ENCODE measurements at places on chromosomes 7 and 10.
A peak's percentile ranks its signal among the peaks of the same experiment; 100 is the strongest.

DNA sequence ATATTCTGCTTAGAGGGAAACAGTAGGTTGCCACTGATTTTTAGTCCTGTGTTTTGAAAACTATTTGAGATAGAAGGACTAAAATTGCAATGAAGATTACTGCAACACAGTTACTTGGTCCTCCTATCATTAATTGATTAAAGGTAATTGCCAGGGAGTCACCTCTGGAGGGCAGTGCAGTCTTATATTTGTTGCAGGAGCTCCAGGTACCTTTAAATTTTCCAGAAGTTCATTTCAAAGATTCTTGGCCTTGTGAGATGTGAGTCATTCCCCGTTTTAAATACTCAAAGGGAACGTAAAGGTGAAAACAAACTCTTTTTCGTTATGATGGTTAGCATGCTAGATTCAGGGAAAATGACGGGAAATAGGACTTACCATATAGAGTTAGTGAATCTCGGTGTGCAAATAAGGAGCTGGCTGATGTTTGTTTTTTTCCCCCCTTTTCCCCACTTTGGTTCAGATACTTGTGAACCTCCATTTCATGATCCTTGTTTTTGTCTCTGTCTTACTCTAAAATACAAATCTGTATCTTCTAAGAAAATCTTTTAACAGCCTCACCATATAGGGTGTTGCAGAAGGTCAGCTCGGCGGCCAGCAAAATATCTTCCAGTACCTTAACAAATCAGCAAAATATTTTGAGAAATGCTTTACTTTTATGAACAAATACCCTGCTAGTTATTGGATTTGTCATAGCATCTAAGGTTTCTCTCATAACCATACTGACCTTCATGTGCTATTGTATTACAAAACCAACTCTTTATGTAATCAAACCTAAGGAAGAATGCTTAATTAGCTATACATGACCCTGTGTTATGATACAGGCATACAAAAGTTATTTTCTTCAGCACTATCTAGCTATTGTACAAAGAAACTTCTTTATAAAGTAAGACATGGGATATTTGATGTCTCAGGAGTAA, 143.0 kb upstream of the HDAC9 start:
- DNase-seq, result no peak

- no peak for DNase-seq
These were observed 62.5 kb downstream of the ABCB4 start for GRCh38 chr7:87413029-87413428.

- no peak for DNase-seq
These were observed 29.3 kb upstream of the RNF32 start for GRCh38 chr7:156611014-156612010.

DNA sequence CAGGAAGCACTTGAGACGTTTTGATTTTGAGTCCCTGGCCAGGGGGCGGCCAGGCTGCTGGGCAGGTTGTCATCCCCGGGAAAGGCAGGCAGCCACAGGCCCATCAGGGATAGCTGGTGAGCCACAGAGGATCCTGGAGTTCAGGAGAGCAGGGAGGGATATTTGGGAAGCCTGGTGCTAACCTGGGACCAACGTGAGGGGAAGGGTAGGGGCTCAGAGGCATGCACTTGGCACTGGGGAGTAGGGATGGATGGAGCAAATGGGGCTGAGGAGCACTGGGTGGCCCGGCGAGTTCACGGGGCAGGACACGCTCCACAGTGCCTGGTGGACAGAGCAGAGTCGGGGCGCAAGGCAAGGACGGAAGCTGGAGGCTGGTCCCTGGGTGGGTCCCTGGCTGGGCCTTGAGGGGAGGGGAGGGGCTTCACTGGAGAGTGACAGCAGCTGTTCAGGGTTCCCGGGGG, 30.2 kb downstream of the LRRC27 start:
- DNase-seq, result no peak

GRCh38 chr10:21205328-21205727, 308.2 kb upstream of the NEBL start:
- DNase-seq, result no peak

- no peak for DNase-seq
These were observed 173.1 kb upstream of the LRRTM3 start for GRCh38 chr10:66752714-66753113.

DNA sequence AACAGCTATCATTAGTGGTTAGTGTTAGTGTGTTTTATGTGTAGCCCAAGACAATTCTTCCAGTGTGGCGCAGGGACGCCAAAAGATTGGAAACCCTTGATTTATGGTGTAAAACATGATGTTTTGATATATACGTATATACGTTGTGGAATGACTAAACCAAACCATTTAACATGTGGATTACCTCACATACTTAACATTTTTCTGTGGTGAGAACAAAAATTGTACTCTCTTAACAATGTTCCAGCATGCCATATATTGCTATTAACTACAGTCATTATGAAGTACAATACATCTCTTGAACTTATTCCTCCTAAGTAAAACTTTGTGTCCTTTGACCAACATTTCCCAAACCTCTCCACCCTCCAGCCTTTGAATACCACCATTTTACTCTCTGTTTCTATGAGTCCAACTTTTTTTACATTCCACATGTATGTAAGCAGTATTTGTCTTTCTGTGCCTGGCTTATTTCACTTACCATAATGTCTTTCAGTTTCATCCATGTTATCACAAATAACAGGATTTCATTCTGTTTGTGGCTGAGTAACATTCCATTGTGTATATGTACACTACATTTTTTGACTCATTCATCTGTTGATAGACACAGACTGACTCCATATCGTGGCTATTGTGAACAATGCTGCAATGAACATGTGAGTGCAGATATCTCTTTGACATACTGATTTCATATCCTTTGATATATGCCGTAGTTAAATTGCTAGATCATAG, 42.2 kb upstream of the MAGI2 start:
- no peak for DNase-seq

DNA sequence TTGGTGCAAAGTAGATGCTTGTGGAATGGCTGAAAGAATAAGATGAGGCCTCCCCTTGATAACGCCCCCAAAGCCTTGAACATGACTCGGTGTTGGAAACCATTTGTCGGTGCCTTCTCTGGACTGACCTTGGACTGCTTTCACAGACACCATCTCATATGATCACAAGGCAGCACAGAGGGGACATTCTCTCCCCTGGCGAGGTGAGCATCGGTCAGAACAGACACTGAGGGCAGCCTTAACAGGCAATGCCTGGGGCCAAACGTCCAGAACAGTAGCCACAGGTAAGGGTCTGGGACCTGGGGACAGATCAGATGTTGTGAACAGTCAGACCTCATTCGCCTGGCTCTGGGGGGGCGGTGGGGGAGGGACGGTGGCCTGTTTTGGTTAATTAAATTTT, 2.8 kb upstream of the TRRAP start:
- DNase-seq, result no peak

DNA sequence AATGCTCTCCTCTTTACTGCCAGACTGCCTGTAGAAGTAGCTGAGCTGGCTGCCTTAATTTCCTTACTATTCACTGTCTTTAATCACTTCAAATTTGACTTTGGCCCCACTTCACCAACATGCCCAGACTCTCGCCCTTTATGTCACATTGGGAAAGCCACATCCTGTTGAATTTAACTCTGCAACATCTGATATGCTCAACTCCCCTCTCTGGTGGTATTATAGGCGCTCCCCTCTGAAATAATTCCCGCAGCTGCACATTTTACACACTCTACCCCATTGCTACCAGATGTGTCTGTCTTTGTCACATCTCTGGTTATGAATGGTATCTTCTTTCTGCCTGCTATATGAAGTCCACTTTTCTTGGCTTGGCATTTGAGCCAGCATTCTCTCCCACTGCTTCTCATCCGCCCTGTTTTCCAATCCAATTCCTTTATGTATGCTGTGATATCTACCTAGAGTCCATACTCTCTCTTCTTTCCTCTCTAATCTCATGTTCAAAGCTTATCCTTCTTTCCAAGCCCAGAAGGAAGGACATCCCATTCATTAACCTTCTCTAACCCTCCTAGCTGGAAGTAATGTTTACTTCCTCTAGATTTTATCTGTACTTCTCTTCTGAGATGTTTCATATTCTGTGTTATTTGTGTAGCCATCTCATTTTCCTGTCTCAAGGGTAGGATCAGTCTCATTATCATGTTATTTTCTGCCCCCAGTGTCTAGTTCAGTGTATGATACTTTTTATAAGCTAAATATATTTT, 134.5 kb downstream of the ST7 start:
- no peak for DNase-seq

GRCh38 chr7:43337811-43338210, 225.4 kb downstream of the HECW1 start:
- DNase-seq, result no peak

GRCh38 chr7:98878365-98879197, at the start of gene TRRAP:
Gene TRRAP (plus strand): TSS chr7:98878532. CDS start chr7:98881151, 2,619 bp downstream.
- peak; percentile 72 for DNase-seq

- no peak for DNase-seq
These were observed 37.0 kb upstream of the CCSER2 start for GRCh38 chr10:84291384-84291783.

- no peak for DNase-seq
These were observed 165.4 kb upstream of the DPP6 start for GRCh38 chr7:153886506-153887441.

GRCh38 chr7:77266291-77266794, 66.7 kb upstream of the FGL2 start:
- DNase-seq, result no peak

- no peak for DNase-seq
These were observed 28.3 kb downstream of the ZFAND2A start for GRCh38 chr7:1131471-1132265.

DNA sequence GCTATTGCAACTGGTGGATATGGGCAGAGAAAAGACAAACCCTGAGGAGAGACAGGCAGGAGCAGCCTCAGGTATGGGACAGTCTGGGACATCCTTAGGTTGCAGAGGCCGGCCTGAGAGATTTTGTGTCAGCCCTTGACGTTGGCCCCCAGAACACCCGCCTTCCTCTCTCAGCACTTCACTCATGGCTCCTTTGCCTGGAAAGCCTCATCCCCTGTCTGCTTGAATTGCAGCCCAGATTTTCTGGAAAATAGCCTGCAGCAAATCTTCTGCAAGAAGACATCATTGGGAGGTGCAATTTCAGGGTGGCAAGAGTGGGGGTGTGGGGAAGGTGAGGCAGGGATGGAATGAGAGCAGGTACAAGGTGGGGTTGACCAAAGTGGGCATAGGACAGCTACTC, 2.2 kb upstream of the FRMD4A start:
- DNase-seq, result no peak

DNA sequence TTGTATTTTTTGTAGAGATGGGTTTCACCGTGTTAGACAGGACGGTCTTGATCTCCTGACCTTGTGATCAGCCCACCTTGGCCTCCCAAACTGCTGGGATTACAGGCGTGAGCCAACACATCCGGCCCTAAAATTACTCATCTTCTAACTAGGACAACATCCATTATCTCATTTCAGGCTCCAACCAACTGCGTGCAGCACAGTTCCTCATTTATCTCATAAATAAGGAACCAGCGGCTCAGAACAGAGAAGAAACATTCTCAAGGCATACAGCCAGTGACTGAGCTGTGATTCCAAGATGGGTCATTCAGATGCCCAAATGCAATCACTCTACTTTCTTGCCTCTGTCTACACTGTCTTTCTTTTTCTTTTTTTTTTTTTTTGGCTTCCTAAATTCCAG, 356.1 kb downstream of the ELMO1 start:
- no peak for DNase-seq

DNA sequence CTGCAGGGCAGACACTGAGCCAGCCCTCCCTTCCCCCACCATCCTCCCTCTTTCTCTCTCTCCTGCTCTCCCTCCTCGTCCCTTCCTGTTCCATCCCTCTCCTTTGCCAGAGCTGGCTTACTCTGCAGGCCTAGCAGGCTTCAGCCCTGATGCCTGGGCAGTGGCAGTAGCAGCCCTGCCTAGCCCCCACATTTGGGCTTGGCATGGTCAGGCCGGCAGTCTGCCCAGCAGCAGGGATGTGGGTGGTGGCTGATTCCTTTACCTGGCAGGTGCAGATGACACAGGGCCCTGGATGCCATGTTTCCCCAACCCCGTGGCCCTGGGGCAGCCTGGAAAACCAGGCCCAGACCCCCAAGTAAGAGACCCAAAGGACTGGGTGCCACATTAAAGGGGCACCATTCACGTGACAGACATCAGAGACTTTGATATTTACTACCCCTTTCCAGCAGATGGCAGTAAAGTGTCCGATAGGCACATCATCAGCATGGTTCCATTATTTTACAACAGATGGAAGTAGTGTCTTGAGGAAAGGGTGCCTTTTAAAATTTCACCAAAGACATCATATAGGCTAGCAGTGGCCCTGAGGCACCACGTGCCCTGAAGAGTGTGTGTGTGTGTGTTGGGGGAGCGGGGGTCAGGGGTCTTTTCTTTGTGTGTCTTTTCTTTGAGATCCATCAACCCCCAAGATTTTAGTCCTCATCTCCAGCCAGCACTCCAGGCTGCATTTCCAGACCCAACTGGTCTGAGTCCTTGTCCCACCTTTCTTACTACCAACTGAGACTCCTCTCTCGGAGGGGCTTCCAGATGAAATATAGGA, 5.9 kb downstream of the KCP start:
- no peak for DNase-seq

- DNase-seq, result no peak
These were observed 48.4 kb upstream of the CYTH3 start for GRCh38 chr7:6320791-6321190.

GRCh38 chr7:74029089-74029785, 1.3 kb downstream of the ELN start:
- no peak for DNase-seq

DNA sequence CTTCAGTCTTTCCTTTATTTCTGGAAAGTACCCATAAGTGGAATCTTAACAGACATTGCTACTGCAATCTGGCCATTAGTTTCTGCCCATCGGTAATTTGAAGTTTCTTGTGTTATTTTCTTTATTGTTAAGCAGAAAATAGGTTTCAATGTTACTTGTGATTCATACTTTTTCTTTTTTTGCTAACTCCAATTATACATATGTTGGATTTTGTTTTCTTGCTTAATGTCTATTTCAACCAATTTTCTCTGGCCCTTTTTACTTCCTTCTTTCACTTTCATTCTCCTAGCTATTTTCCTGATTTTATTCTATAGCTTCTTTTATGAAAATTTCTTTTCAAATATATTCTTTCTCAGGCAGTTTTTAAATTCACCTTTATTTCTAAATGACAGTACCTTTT, 457.4 kb downstream of the TCERG1L start:
- DNase-seq, result no peak

GRCh38 chr10:46282842-46283574, 3.8 kb upstream of the ANTXRL start:
- peak; percentile 45 for DNase-seq

GRCh38 chr10:23693501-23693901, 254.6 kb downstream of the OTUD1 start:
- no peak for DNase-seq

DNA sequence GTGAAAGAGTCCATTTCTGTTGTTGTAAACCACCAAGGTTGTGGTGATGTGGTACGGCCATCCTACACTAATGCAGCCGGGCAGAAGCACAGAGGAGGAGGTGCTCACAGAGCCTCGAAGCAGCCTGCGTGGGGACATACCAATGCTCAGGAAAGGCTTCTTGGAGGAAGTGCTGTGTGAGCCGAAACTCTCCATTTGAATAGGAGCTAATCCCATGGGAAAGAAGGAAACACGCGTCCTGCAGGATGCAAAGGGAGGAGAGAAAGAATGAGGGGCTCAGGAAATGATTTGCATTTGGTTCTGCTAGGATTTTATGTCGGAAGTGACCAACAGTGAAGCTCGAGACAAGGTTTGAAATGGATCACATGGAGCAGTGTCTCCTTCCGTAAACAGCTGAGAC, 477.9 kb upstream of the ANKRD30A start:
- no peak for DNase-seq

Data from activated gamma-delta T cell (primary cell).